ENCODE measurements at places on chromosomes 4 and X.
A peak's percentile ranks its signal among the peaks of the same experiment; 100 is the strongest.

DNA sequence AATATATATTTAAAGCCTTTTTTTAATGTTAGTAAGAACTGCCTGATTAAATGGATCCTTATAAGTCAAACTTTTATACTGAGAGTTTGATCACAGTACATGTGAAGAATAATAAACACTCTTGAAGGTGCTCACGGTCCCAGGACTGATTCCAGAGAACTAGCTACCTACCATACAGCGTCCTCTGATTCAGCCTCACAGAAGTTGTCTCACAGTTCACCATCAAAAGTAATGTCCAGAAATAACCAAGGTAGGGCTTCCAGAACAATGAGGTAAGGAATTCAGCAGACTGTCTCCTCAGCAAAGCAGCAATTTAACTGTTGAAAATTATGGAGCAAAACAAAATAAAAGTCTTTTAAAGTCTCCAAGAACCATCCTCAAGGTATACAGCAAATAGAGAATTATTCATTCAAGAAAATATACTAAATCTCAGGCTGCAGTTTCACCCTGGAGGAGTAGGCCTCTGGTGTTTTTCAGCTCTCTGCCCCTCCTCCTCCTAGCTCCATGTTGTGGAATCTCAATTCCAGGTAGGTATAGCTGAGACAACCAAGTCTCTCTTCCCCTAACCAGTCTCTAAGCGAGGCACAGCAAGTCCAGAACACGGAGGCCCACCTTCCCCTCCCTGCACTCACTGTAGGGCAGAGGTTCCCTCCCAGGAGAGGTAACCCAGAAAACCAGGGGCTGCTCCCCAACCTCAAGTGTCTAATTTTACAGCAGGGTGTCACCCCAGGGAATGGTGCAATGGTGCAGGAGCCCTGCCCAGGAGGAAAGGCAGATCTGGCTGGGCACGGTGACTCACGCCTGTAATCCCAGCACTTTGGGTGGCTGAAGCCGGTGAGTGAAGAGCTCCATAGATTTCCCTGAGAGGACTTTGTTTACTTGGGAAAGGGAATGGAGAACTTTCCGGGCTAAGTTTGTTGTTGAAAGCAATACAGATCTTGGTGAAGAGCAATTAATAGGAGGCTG, 28.6 kb downstream of the FAM241A start:
- no peak for DNase-seq

DNA sequence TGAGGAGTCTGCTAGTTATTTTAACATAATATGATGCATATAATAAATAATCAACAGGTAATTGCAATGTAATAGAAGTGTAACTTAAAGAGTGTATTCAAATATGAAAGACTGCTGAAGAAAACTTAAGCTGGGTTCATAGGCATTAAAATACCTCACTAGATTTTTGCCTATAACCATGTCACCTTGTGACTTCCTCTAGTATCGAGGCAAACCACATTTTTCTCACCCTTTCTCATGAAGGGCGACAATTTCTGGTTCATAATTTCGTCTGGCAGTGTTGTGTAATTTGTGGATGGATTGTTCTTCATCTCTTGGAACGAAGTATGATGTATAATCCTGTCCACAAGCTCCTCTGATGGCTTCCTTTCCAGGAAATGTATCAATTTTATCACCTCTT, 16.0 kb downstream of the SULT1E1 start:
- DNase-seq: no peak

DNA sequence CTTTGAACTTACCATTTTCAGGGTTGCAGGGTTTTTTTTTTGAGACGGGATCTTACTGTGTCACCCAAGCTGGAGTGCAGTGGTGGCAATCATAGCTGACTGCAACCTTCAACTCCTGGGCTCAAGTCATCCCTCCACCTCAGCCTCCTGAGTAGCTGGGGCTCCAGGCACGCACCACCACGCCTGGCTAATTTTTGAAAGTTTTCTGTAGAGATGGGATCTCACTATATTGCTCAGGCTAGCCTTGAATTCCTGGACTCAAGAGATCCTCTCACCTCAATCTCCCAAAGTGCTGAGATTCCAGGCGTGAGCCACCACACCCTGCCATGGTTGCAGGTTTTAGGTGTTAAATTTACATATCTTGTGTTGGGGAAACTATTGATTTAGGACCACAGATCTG, 64.5 kb downstream of the STOX2 start:
- no peak for DNase-seq

- no peak for DNase-seq
Observed at GRCh38 chrX:103099691-103100090, 6.7 kb upstream of the NXF3 start.

DNA sequence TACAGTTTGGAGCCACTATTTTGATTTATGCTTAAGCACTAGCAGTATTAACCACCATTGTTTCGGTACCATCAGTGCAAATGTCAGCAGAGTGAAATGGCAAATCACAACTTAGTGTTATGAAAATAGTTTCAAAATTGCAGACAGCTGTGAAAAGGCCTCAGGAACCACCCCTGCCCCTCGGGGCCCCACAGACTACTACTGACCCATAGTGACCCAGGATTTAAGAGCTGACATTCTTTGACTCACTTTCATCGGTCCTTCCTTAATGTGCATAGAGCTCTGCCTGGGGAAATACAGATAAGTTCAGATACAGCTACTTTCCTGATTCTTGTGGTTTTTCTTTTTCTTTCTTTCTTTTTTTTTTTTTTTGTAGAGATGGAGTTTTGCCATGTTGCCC, 3.3 kb upstream of the BBS7 start:
- DNase-seq: peak; percentile 20

All from activated CD4-positive, alpha-beta memory T cell treated with anti-CD3 and anti-CD28 coated beads for 36 hours (primary cell).